ENCODE measurements at places on chromosomes 3 and 15. TPM values are rescaled to one million over a fixed set of nuclear protein-coding genes. Genes with fewer than 3 reads are reported as not detected.
A peak's percentile ranks its signal among the peaks of the same experiment; 100 is the strongest.

DNA sequence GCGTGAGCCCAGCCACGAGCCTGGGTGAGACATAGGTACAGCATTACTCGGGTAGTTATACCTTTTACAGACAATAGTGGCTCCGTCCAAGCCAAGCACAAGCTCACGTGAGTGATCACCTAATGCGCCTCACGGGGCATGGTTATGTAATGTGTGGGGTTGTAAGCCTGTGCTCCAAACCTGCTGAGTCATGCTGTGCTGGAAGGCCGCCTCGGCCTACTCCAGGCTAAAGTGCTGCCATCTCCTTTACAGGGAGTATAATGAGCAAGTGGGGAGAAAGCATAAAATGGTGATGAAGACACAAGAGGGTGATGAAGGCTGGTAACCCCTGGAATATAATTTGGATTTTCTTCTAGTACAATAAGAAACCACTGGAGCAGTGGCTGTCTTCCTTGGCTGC, 175.8 kb upstream of the STT3B start:
- peak; percentile 41 for DNase-seq

DNA sequence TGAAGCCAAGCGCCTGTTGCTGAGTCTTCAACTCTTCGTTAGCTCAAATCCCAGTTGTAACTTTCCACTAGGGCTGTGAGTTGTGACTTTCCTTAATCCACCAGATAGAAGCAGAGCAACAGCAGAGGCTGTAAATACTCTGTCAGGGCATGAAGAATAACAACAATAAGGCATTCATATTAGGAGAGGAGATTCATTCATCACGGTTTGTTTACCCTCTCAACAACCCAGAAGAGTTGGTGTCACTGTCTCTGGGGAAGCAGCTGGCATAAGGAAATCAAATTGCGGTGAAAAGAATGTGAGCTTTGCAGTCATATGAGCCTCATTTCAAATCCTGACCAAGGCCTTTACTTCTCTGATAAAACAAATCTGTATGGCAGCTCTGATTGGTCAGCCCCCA, 184.8 kb downstream of the SHQ1 start:
- no peak for DNase-seq

DNA sequence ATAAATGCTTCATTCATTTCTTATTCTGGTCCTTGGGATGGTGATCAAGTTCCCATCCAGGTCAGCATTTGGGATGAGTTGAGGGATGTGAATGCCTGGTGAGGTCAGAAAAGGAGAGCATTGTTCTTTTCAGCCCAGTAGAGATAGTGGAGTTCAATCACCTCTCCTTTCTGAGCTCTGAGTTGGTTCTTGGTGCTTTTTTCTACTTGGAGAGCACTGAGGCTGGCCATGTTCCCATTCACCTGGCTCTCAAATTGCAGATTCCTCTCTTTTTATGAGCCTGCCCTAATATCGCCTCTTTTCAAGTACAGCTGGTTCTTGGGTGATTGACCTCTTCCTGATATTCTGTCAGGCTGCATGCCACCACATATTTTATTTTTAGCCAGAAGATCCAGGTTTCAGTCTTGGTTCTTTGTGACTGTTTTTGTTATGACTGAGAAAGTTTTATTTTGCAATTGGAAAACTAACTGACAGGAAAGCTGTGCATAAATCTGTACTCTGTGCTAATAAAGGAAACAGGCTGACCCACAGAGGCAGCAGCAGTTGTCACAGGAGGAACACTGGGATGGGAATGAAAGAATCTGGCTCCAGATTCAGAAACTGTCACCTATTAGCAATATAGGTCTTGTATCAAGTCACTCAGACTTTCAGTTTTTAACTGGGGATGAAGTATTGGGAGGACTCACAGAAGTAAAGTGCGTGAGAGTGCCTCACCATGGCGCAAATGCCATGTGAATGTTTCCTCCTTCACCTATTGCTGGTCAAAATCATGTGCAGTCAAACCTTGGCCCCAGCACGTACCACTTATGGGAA, 10.7 kb downstream of the AQP9 start:
- no peak for DNase-seq

DNA sequence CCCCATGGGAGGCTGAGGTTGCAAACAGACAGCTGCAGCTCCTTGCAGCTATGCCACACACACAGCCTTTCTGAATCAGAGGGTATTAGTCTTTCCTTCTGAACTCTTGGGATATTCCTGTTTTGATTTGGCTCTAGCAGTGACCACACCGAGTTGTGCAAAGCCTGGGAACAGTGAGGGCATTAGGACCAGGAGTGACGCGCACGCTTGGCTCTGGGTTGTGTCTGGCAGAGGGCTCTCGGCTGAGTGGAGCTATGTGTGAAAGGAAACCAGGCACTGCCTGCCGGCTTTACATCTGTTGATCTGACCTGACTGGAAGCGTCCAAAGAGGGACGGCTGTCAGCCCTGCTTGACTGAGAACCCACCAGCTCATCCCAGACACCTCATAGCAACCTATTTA, at the start of gene GALNT15:
GALNT15 (plus strand) TSS at position 292 of the 400 bp plus-strand sequence. CDS start 472 bp downstream, outside the sequence.
- peak; percentile 31 for DNase-seq

- DNase-seq: no peak
Observed at GRCh38 chr3:100210772-100211135, 50.0 kb upstream of the TBC1D23 start.

GRCh38 chr3:126476166-126477060, 722 bp upstream of the ZXDC start:
- no peak for DNase-seq

DNA sequence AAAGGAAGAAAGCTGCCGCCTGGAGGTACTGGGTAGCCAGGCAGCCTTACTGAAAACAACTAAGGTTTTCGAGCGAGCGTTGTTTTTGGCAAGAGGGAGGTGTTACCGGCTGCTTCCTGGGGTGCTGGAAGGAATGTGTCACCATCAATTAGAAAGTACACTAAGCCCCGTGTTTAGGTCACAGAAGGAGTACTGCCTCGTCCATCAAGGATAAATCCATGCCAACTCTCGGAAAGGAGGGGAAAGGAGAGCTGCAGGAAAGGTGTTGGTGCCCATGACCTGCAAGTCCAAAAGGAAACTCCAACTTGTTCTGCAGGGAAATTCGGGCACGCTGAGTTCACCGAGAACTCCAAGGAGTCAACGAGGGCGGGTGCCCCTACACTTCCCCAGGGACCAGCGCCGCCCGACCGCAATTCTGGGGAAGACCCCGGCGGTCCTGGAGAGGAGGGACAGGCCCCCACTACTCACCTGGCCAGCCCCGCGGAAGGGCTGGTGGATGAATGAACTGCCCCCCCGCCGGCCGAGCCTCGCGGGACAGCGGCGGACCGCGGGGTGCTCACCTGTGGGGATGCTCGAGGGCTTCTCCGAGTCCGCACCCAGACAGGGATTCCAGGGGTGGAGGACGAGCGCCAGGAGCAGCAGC, 542 bp downstream of the PLOD2 start:
- peak; percentile 41 for DNase-seq

DNA sequence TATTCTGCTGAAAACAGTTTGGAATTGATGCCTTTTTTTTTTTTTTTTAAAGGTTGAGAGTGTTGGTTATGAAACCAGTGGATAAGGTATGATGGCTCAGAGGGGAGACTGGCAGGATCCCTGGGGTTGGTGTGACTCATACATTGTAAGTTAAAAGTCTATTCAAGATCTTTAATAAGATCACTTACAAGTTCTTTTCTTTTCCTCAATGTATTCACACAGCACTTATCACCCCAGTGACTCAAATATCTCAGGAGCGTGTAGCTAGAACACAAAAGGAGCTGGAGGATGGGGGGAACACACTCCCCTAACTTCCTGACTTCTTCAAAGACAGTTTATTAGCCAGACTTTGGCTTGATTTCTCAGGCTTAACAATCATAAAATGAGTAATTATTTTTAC, 285.3 kb downstream of the SV2B start:
- no peak for DNase-seq

DNA sequence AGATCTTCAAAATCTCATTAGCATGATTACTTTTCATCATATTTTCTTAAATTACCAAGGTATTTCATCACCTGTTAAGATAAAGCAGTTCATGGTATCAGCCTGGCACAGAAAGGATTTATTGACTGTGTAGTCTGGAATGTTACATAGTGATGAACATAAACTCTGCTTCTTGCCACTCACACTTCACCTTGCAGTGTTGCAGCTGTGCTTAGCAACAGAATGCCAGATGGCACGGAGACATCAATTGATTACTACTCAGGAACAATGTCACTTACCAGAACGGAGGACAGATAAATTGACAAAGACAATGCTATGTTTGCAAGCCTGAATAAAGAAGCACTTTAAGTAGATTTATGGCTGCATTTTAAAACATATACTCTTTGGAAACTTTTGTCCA, 15.0 kb upstream of the BCHE start:
- no peak for DNase-seq

DNA sequence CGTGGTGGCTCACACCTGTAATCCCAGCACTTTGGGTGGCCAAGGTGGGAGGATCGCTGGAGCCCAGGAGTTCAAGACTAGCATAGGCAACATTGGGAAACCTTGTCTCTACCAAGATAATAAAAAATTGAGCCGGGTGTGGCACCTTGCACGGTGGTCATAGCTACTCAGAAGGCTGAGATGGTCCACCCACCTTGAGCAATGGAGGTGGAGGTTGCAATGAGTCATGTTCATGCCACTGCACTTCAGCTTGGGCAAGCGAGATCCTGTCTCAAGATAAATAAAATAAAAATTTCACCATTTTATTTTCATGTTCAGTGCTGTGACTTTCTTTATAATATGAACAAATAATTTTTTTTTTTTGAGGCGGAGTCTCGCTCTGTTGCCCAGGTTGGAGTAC, 12.5 kb downstream of the MAPK6 start:
- no peak for DNase-seq

GRCh38 chr3:182487143-182487542, 306.2 kb upstream of the ATP11B start:
- no peak for DNase-seq

CA12 gene
- 0.08 TPM for total RNA-seq

NLGN1 gene
- 0.37 TPM for total RNA-seq

PTX3 gene
- total RNA-seq: 0.28 TPM

Measured in liver (tissue), 10 donors.